ENCODE measurements at places on chromosomes 6 and 20.
A peak's percentile ranks its signal among the peaks of the same experiment; 100 is the strongest.

GRCh38 chr6:17478946-17479345 is 85.6 kb downstream of the CAP2 start:
- DNase-seq = no peak

DNA sequence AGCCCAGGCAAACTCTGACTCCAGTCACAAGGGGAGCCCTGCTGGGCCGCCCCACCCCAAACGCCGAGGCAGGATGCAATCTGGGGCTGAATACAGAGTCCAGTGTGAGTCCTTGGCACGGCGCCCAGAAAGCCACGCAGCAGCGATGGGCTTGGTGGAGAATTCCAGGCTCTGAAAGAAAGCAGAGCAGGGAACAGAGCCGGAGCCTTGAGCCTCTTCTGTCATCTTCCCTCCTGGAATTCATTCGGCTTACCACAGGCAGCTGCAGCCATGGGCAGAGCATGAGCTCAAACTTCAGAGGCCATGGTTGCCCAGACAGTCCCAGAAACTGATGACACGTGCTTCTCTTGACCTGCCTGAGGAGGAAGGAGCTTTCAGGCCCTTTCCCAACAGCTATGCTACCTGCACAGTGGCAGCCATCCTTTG is 441.1 kb upstream of the JARID2 start:
- peak; percentile 51 for DNase-seq

DNA sequence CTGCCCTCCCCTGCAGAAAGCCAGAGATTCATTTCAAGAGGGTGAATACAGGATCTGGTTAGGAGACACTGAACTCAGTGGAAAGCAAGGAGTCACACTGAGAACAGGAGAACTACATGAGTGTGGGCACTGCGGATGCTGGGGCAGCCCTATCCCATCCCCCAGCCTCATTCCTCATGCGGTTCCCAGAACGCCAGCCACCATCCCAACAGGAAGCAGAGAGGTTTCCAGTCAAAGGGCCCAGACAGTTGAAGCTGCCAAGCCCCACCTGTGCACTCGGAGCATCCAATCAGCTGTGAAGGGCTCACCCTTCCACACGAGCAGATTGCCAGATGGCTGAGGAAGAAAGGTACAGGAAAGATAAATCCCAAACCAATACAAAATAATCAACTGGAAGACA is 50.7 kb upstream of the PRND start:
- no peak for DNase-seq

DNA sequence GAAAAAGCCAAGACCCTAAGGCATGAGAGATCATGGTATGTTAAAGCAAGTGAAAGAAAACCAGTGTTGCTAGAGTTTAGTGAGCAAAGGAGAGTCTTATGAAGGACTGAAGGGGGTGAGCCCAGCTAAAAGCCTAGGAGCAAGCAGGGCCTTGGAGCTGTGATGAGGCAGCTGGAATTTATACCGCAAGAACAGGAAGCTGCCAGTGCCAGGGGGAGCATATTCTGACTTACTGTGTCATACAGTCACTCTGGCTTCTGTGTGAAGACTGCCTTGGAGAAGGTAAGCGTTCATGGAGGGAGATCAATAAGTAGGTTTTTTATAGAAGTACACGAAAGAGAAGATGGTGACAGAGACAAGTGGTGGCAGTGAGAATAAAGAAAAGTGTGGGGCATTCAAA is 308.9 kb upstream of the THEMIS start:
- DNase-seq = peak; percentile 33

DNA sequence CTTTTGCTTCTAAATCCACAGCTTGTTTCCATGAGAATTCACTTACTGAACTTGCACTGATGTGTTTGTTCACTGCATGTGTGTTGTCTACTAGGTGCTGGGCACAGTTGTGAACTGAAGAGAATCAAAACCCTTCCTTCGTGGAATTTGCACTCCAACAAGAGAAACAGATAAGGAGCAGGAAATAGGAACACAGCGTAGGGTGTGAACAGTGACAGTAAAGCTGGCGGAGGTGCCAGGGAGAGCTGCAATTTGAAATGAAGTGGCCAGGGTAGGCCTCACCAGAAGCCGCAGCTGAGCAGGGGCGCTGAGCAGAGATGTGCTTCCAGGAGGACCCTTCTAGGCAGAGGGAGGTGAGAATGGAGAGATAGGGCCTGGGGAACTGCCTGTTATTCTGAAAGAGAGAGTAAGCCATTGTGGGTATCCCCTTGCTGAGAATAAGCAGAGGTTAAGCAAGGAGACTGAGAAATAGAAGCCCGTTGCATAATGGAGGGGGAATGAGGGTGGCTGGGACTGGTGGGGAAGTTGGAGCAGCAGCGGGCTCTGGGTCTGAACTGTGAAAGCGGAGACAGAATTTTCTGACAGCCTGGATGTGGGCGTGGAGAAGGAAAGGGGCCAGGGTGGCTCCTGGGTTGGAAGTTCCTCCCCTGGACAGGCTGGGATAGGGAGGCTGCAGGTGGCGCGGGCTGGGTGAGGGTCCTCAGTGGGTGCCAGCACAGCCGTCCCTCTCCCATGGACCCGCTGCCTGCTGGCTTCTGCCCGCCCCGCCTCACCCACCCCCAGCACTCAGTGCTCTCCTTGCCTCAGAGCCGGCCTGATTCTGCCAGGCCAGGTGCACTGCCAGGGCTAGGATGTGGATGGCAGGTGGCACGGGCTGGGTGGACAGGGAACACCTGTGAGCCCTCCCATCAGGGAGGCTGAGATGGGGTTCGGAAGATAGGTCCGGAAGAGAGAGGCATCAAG is 114.7 kb upstream of the AFDN start:
- DNase-seq = no peak

DNA sequence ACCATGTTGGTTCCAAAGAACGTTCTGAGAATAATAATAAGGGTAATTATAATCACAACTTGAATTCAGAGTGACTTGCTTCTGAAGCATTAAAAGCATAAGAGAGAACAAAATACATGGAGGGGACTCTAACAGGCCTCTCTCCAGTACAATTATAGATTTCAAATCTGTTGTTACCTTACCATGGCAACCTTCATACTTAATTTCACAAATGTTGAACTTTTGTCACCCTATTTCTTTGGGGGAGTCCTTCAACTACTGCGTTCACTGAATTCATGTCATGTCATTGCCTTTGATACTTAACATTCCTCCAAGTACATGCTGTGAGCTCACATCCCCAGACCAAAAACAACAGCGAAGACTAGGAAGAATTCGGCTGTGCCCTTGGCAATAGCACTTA is 104.0 kb downstream of the MKKS start:
- no peak for DNase-seq

DNA sequence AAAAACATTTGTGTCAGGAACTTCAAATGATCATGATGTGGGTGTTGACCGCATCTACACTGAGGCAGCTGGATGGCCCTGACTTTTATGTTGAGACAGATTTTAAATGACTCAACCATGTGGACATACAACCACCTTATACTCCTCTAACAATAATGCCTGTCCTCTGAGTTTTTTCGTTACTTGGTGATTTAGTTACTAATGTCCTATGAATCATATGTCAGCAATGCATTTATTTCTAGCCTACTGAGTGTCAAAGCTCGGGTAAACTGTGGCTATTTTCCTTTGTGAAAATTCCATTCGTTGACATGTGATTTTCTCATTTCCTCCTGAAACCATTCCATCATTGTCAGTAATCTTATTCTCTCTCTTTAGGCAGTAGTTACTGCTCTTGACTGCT is 38.9 kb upstream of the NKX2-4 start:
- DNase-seq = peak; percentile 24

- DNase-seq = peak; percentile 5
Measured at GRCh38 chr20:17431621-17432364, 99.4 kb downstream of the BFSP1 start.

DNA sequence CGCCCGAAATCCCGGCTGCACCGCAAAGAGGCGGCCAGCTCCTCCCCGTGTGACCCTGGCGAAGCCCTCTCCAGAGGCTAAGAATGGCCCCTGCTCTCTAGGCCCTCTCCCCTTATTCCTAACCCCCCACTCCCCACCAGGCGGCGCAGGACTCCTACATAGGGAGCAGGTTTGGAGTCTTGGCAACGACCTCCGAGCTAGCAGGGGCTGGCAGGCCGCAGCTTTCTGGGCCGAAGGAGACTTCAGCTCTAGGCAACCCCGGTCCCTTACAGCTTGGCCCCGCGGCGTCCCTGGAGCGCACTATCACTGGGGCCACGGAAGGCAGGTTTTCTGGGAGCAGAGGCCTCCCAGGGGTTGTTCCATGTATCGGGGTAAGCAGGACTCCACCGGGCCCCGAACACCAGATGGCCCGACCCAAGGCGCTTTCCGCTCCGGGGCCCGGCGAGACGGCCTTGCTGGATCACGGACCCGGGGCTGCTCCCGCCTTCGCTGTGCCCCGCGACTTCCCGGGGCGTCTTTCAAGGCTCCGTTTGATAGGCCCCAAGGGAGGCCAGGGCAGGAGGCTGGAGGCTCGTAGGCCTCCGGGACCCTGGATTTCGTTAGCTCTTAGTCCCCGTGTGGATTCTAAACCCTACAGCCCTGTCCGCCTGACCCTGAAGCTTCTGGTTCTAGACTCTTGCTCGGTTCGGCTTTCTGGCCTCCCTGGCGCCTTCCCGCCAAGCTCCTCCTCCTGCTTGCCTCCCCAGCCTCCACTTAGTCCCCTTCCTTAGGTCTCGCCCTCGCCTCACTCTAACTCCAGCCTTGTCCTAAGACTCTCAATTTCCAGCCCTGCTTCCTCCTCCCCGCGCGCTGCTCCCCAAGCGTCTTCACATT is 1.9 kb downstream of the SLC32A1 start:
- peak; percentile 66 for DNase-seq

- peak; percentile 57 for DNase-seq
Measured at GRCh38 chr20:10603971-10604864, 69.6 kb downstream of the JAG1 start.

DNA sequence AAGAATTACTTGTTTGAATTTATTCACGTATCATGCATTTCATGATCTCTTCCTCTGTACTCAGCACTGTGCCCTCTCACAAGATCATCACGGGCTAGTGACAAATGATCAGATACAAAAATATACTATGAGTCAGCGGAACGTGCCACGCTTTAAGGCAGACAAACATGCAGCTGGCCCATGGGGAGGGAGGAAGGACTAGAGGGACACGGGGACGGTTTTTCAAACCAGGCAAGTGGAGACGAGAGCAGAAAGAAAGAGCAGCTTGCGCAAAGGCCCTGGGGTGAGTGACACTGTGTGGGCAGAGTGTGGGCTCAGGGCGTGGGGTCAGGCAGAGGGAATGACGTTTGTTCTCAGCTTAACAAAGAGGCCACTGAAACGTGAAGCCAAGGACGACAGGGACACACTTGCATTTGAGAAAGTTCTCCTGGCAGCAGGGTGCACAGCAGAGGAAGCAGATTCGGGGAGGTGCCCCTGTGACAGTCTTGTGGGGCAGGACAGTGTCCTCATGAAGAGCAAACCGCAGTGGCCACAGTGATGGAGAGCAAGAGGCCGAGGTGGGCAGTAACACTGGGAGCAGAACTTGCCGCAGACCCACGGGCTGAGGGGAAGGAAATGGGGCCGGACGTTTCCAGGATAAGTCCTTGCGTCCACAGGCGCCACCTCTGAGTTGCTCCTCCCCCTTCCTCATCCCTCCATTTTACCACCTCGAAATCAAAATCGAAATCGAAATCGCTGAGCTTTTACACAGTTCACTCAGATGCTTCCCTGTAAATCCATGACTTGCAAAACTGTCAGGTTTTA is 6.9 kb upstream of the RPS6KA2 start:
- no peak for DNase-seq

- DNase-seq = no peak
Measured at GRCh38 chr6:107473660-107474059, 14.3 kb upstream of the PDSS2 start.

GRCh38 chr6:30066577-30067459 is at the start of gene PPP1R11:
TSS of gene PPP1R11 (plus strand) at chr6:30067198. CDS start at chr6:30067411, 213 bp downstream.
- DNase-seq = peak; percentile 98

DNA sequence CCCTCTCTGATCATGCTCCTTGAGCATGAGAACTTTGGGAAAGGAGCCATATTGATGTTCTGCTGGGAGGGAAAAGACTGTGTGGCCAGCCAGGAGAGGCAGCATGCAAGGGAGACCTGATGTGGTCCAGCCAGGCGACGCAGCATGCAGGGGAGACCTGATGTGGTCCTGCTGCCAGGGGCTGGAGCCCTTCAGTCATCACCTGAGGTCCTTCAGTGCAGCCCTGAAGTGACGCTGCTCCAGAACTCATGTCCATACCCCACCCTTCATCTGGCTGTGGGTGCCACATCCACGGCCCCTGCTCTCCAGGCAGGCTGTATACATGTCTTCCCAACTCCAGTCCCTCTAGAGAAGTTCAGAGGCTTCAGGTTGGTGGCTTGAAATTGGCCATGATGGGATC is 134.4 kb downstream of the ERMARD start:
- no peak for DNase-seq

GRCh38 chr6:107656883-107657282 is 167.0 kb downstream of the SOBP start:
- no peak for DNase-seq

- DNase-seq = peak; percentile 26
Measured at GRCh38 chr6:16130932-16131387, 2.1 kb downstream of the MYLIP start.

GRCh38 chr6:94733066-94733465 is 844.3 kb upstream of the MANEA start:
- no peak for DNase-seq

DNA sequence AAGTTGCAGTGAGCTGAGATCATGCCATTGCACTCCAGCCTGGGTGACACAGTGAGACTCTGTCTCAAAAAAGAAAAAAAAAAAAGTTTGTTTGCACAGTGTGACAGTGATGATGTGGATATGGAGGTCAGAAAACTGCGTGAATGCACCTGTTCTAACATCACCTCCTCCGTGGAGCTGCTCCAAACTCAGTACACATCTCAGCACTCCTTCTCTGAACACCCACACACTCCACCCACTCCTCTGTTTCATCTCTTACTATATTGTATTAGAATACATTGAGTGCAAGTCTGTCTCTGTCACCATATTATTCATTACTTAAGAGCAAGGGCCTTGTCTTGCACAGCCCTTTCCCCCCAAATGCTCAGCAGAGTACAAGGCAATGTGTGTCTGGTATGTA is 51.5 kb upstream of the ENPP4 start:
- DNase-seq = no peak

DNA sequence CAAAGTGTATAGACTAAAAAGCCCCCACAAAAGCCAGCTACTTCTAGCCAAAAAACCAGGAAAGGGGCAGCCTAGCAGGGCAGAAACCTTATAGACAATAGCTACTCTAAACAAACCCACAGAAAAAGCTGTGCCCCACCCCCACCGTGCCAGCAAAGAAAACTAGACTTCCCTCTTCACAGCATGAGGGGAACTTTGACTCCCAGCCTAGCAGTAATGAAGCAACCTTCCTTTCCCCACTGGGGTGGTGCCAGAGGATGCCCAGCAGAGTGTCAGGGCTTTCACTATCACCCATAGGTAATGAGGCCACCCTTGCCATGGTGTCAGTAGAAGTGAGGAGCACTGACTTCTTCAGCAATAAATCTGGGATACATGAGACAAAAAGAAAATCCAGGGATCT is 99.0 kb upstream of the LGSN start:
- DNase-seq = no peak

GRCh38 chr20:23200914-23201313 is 114.8 kb upstream of the CD93 start:
- no peak for DNase-seq

GRCh38 chr6:89895276-89895874 is 1.1 kb downstream of the GJA10 start:
- peak; percentile 32 for DNase-seq

Measured in MG63 (cell line).